Stimulated activated CD4-positive, alpha-beta T cell treated with anti-CD3 and anti-CD28 coated beads, Interleukin-1b, Interleukin-23, amount 100 ng/mL, for 24 hours (primary cell): ENCODE measurements at places on chromosomes 7 and 10.

DNA sequence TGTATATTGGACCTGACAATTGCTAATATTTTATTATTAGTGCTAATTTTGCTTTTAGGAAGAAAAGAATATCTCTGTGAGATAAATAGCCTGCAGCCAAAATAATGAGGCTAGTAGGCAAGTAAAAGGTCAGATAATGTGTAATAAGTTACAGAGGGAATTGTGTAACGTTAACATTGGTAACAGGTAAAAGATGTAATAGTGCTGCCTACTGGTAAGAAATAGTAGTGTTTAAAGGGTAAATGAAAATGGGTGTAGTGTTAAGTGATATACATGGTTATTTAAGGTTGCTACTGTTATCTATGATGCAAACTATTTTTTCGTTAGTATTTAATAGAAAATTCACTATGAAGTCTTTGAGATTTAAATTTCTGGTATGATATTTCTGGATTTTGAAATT is 9.2 kb upstream of the FOXP2 start:
- DNase-seq: no peak

DNA sequence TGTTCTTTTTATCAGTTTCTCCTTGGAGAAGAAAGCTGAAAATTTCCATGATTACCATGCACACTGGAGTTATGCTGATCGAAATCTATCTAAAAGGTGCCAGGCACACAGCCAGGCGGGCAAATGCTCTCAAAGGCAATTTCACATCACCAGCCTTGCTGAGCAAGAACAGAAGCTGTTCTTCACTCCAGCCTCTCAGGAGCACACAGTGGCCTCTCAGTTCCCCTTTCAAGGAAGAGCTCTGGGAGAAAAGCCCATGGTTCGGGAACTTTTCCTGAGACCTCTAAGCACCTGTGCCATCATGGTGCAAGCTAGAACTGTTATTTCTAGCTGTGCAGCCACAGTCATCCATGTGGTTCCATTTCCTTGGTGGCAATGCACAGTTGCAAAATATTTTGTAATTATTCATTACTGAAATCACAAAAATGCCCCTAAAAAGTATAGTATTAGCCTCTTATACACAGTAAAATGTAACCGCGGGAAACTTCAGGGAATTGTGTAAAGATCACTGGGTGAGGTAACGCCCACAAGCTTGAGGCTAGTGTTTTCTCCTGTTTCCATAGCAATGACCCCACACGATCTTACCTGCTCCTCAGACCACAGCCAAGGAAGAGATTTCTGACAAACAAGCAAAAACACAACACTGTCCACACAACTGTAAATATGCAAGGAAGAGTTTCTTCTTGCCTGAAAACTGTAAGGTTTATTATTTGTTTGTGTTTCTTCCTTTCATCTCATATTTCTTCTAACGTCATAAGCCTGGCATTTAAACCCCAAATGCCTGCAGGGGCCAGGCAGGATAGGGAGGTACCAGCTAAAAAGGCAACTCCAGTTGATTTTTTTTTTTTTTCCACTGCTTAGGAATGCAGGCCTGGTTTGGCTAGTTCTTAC is 121.2 kb downstream of the FAM107B start:
- DNase-seq: no peak

DNA sequence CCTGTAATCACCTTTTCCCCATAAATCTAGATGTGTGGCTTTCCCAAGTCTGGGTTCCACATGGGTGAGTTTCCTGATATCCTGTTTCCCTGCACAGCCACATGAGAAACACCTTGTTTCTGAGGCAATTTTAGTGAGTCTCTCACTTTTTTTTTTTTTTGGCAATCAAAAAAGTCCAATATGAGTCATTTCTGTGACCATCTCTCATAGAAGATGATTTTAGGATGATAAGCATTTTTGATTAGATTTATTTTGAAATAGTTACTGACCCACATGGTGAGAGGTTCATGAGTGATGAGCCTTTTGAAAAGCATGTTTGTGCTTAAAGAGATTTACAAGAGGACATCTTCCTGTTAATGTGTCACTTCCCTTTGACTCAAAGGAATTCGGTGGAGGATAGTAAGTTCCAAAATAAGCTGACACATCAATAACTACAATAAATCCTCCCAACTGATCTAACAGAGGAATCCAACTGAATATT is 464.0 kb downstream of the INHBA start:
- no peak for DNase-seq

GRCh38 chr10:124509880-124510632 is 48.4 kb downstream of the LHPP start:
- DNase-seq: no peak

GRCh38 chr7:35727571-35727970 is 32.6 kb upstream of the HERPUD2 start:
- no peak for DNase-seq

DNA sequence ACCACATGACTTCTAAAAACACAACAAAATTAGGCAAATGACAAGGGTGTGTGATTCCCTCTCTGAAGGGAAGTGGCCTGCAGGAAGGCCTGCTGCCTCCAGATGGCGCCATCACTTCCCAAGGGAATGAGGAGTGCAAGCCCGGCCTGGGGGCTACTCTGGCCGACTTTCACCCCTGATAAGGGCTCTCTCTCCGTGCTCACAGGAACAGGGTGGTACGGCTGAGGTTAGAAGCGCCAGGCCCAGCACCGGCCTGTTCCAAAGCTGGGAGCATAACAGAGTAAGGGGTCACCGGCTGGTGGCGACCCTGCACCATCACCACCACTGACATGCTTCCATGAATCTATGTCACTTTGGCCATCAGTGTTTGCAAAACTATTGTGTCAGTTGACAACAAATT is 13.1 kb downstream of the RBP3 start:
- DNase-seq: no peak

DNA sequence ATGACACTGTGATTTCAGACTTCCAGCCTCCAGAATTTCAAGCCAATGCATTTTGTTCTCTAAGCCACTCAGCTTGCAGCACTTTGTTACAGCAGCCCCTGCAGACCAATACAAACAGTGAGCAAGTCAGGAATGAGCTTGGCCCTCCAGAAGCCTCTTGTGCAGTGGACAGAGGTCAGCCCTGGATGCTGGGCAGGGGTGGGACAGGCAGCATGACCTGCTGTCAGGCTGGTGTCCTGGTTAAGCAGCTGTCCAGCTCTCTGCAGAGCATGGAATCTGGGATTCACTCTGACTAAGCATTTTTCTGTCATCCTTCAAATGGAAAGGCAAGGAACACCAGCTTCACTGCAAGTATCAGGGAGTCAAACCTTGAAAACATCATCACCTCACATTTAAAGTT is 85.5 kb upstream of the GDF10 start:
- DNase-seq: no peak

- DNase-seq: no peak
Observed at GRCh38 chr10:72320676-72321247, 34.0 kb downstream of the DNAJB12 start.

DNA sequence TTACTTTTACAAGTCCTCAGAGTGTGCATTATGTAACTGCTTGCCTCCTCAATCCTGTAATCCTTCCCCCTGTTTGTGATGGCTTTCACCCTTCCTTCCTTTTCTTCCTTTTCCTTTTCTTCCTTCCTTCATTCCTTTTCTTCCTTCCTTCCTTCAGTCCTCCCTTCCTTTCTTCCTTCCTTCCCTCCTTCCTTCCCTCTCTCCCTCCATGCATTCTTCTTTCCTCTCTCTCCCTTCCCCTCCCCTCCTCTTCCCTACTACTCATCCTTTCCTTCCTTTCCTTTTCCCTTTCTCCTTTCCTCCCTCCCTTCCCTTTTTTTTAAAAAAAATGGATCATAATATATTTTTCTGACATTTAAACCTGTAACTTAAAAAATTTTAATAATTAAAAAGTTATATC is 22.2 kb upstream of the ABCA13 start:
- DNase-seq: no peak

DNA sequence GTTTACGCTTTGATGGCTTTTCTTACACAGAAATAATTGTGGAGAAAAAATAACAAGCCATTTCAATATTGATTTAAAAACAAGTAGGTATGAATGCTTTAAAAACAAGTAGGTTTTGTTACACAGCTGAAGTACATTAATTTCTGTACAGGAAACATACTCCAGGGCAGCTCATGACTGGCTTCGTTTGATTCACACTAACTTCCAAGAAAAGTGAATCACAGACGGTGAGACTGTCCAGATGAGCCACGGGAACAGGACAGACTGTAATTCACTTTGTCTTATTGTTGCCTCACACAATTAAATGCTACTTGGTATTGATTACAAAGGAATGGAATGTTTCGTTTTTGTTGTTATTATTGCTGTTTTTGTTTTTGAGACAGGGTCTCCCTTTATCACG is 26.6 kb upstream of the SNX10 start:
- DNase-seq: no peak

DNA sequence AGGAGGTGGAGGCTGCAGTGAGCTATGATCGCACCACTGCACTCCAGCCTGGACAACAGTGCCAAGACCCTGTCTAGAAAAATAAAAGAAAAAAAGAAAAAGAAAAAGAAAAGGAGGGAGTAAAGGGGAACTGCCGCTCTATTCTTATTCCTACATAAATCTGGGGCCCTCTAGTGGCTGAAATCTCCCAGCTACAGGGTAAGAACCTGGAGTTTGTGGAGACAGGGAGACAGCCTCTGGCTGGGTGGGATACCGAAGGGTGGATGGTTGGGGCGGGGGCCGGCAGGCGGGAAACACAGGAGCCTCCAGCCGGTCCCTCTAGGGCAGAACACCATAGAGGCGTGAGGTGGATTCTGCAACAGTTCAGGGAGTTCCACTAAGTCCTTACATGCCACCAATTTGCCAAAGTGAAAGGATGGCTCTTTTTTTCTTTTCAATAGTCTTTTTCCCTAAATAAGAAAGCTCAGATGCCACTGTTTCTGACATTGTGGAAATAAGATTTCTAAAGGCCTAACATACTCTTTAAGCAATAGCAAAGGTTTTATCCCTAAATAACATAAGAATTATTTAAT is 117.3 kb downstream of the SVIL start:
- no peak for DNase-seq

DNA sequence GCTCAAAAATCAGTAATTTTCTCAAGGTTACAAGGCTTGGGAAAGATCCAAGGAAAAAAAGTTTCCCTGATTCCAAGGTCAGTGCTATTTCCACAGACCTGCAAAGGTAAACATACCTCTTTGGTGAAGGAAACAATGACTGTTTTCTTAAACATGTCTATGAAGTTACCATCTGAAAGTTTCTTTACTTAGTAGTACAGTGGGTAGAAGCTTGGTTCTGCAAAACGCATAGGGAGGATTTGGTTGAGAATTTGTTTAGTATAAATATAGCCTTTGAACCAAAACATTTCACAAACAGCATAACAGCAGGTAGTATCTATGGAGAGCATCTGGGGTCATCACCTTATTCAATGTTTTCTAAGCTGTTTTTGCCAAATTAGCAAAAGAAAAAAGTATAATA is 169.6 kb downstream of the CCSER2 start:
- DNase-seq: no peak

- DNase-seq: no peak
Observed at GRCh38 chr10:84818961-84819360, 490.6 kb downstream of the CCSER2 start.

- DNase-seq: no peak
Observed at GRCh38 chr10:18211862-18212261, 71.6 kb downstream of the CACNB2 start.

GRCh38 chr7:25752154-25752553 is 399.8 kb upstream of the NFE2L3 start:
- no peak for DNase-seq

DNA sequence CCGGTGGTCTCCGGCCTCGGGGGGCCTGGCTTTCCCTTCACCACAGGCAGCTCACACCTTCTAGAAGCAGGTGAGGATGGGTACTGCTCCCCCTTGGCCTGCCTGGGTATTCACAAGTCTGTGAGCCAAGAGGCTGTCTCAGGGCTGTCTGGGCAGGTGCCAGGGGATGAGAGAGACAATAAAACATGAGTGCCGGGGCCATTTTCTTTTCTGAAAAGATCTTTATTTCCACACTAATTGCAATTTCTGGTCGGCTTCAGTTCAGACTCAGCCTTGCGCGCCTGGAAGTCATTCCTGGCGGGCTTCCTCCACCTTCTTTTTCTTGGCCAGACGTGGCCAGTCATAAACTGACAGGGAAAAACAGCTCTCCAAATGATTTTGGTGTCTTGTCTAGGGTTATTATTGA is 171.2 kb downstream of the ARHGAP12 start:
- no peak for DNase-seq

DNA sequence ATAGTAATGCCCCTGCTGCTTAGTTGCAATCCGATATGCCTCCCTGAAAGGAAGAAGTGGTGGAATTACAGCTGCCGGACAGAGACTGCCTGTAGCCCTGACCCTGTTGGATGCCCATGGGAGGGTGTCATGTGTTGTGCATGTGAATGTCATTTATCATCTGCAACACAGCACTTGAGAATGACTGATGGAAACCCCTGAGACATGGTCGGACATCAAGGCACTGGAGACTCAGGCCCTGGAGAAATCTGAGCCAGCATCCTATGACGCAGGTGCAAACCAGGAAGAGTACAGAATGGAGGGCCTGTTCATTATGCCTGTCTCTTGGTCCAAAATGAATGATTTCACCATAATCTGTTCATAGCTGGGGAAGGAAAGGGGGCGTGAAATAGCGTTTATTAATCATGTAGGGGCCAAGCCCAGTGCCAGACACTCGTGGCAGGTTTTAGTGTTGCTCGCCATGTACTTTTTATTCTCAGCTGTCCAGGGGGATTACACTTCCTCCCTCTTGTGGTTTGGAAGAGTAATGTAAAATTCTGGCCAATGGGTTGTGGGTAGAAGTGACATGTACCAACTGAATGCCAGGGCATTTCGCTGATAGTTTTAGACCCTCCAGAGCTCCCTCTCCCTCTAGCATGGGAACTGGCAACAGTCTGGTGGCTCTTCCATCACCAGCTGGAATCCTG is 23.0 kb upstream of the LEP start:
- DNase-seq: no peak

GRCh38 chr10:123203393-123204126 is 49.4 kb downstream of the BUB3 start:
- DNase-seq: no peak

- DNase-seq: no peak
Observed at GRCh38 chr10:120076996-120077706, 184.6 kb downstream of the SEC23IP start.

DNA sequence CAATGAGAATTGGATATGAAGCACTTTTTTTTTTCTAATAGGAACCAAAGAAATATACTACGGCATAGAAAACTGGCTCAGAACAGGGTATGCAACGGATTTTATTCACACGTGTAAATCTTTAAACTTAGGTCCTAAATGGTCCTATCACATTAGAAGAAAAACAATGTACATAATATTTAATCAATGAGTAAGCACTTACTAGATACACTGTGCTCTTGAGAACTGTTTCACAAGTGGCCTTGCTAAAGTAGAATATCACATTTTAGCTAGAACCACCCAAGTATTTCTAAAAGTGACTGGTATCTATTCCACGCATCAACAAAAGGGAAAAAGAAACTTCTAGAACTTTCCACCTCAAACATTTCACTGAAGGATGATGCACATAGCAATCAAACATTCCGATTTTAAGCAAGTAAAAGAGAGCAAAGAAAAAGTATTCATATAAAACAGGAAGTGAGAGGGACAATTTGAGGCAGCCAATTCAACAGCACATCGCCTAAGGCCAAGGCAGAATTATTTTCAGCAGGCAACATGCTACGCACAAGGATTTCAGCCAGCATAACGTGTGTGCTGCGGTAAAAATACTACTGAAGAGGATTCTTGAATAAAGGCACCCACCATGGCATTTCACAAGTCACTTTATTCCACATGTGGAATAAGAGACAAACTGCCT is 55.8 kb downstream of the PARD3 start:
- DNase-seq: no peak
